Femur (tissue), 1 donor: ENCODE measurements at places on chromosomes 2 and 18.

GRCh38 chr2:148021886-148022285, 995 bp downstream of the MBD5 start:
- DNase-seq, result no peak

GRCh38 chr2:132837769-132838168, 167.8 kb upstream of the LYPD1 start:
- no peak for DNase-seq

GRCh38 chr2:203830304-203831055, 37.1 kb upstream of the CTLA4 start:
- no peak for DNase-seq

GRCh38 chr2:232586943-232587505, 36.5 kb downstream of the EIF4E2 start:
- DNase-seq, result no peak

GRCh38 chr2:153870308-153870707, 1.4 kb upstream of the GALNT13 start:
- DNase-seq, result no peak

DNA sequence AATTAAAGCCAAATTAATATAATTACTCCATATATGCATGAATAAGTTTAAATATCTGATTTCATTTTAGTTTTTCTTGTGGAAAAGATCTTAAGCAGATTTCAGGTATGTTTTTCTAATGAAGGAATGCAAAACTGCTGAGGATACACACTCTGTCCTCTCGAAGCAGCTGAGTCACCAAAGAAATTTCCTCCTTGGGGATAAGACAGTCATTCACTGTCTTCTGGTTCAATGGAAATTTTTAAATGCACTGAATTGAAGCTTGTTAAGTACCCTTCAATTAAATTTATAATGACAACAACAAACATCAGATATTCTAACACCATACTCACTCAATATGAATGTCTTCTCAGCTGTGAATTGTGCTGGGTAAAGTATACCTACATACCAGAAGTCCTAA, 101.5 kb upstream of the DNER start:
- no peak for DNase-seq

DNA sequence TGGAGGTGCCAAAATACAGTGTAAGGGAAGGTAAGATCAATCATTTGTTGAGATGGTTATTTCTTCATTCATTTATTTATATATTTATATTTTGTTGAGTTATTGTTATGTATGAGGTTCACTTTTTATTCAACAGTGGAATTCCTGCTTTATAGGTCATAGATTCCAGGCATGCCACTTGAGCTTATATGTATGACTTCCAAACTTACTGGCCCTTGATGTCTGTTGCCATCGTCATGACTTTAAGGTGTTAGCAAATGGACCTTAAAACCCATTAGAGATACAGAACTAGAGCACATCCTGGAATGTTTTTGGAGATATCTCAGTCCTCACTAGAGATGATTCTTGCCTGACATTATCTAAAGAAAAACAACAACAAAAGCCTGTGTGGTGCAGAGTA, 25.9 kb downstream of the CCDC85A start:
- no peak for DNase-seq

DNA sequence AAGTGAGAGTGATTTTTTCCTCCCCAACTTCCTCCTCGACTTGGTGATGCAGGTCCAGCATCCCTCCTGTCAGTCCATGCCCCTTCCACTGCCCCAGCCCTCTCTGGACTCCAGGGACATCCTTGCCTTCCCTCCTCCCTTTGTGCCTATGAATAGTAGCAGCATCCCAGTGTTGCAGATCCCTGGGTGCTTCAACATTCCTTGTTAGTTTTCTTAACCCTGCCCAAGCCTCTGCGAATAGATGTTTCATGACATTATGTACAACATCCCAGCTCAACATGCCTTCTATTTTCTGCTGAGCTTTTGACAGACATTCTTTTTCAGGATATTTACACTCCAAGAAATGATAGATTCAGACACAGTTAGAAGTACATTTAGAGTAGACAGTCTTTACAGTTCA, 35.3 kb upstream of the CCDC150 start:
- no peak for DNase-seq

GRCh38 chr18:67483237-67483636, 33.3 kb downstream of the DSEL start:
- DNase-seq, result peak; percentile 24

GRCh38 chr2:109182426-109182825, 53.4 kb downstream of the SH3RF3 start:
- no peak for DNase-seq

GRCh38 chr2:20189299-20189931, 35.5 kb downstream of the SDC1 start:
- DNase-seq, result no peak

GRCh38 chr2:28612131-28612812, 116.4 kb downstream of the PLB1 start:
- DNase-seq, result no peak

DNA sequence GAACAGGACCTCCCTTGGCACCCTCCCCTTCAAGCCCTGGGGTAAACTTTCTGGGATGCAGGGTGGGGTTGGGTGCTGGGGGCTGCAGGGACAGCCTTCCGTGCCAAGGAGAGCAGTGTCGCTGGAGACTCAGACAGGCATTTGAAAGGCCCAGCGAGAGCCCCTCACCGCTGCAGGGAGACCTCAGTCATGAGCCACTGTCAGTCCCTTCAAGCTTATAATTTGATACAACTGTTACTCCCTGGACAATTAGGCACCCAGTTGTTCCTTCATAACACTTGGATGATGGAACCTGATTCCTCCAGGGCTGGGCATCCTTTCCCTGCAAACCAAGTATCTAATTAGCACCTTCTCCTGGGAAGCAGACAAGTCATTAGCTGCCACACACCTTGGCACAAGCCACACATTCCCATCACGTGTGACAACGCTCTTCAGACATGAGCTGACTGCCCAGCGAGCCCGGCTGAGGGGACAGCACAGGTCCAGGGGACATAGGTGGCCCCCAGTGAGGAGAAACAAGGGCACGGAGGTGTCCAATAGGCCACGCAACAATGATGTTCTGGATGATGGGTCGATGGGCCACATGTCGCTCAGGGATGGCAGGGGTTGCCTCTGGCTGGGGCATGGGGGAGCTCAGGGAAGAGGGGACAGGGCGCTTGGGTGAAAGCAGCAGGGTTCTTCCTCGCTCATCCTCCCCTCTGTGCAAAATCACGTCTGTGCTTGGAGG, 59.6 kb downstream of the KCNF1 start:
- DNase-seq, result no peak

DNA sequence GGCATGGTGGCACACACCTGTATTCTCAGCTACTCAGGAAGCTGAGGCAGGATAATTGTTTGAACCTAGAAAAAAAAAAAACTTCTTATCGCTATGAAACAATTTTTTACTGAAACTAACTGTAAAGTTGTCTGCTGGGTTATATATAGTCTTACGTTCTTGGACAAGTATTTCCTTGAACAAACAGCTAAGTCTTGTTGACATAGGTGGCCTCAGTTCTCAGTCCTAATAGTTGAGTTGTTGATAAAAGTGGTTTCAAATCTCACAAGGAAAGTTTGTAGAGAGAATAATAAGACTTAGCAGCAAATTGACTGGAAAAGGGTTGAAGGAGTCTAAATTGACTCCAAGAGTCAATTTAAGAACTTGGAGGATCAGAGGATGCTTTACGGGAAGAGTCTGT, 166.5 kb upstream of the KCNJ3 start:
- no peak for DNase-seq

- peak; percentile 72 for DNase-seq
These were observed 2.1 kb downstream of the ARID5A start for GRCh38 chr2:96538487-96539214.

DNA sequence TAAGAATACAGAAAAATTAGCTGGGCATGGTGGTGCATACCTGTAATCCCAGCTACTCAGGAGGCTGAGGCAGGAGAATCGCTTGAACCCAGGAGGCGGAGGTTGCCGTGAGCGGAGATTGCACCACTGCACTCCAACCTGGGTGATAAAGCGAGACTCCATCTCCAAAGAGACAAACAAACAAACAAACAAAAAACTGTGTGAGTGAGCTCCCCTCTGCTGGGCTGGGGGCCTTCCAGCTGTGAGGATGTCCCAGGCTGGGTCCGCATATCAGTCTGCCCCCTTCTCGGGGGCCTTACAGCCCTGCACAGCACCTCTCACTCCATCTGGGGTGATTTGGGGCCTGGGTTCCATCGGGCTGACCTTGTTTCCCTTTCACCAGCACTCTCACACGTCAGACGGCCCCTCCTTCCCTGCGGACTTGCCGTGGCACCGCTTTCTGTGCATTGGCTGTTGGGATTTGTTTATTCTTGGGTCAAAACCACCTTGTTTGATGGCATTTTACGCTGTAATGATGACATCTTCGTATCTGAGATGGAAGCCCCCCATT, 2.8 kb upstream of the KLHL30 start:
- DNase-seq, result no peak

DNA sequence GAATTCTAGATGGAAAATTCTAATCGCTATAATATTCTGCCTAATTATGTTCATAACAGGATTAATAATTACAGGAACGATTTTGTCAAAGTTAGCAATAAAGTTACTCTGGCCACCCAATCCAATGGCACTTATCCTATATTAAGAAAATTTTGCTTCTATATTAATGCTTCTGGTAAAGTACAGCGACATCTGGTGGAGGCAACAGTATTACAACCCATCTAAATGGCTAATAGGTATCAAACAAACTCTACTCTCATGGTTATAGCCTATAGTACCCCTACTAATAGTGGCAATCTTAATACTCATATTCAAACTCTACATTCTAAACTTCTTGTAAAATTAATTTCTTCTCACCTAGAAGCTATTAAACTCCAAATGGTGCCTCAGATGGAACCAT, 1084.7 kb upstream of the LRRTM1 start:
- DNase-seq, result no peak

GRCh38 chr18:13232971-13233786, 14.6 kb downstream of the LDLRAD4 start:
- no peak for DNase-seq

- no peak for DNase-seq
These were observed 51.9 kb downstream of the ASAP2 start for GRCh38 chr2:9258501-9258900.

GRCh38 chr18:25735459-25735858, 355.0 kb downstream of the SS18 start:
- peak; percentile 29 for DNase-seq

DNA sequence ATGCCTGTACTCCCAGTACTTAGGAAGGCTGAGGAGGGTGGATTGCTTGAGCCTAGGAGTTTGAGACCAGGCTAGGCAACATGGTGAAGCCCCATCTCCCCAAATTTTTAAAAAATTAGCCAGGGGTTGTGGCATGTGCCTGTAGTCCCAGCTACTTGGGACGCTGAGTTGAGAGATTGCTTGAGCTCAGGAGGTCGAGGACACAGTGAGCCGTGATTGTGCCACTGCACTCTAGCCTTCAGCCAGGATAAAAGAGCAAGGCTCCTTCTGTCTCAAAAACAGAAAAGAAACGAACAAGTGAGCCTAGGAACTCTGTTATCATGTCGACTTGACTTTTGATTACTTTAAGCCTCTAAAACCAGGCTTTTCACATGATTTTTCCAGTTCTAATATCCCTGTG, 13.7 kb downstream of the NPC1 start:
- DNase-seq, result no peak

- no peak for DNase-seq
These were observed 39.7 kb upstream of the NABP1 start for GRCh38 chr2:191638079-191638801.

DNA sequence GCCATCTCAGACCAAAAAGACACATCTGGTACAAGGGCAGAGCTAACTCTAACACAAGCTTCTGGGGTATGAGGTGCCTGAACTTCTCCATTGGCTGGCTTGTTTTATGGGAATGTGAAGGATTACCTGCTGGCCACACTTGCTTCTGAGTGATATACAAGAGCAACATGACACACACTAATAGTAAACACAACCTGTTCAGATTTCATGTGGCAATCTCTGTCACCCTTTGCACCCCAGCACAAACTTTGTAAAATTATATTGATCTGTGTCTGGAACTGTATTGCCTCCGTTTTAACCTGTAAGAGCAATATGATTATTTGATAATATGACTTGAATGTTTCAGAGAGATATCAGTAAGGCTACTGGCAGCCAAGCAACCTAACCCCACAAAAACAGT, 276.7 kb downstream of the CCDC85A start:
- DNase-seq, result no peak

DNA sequence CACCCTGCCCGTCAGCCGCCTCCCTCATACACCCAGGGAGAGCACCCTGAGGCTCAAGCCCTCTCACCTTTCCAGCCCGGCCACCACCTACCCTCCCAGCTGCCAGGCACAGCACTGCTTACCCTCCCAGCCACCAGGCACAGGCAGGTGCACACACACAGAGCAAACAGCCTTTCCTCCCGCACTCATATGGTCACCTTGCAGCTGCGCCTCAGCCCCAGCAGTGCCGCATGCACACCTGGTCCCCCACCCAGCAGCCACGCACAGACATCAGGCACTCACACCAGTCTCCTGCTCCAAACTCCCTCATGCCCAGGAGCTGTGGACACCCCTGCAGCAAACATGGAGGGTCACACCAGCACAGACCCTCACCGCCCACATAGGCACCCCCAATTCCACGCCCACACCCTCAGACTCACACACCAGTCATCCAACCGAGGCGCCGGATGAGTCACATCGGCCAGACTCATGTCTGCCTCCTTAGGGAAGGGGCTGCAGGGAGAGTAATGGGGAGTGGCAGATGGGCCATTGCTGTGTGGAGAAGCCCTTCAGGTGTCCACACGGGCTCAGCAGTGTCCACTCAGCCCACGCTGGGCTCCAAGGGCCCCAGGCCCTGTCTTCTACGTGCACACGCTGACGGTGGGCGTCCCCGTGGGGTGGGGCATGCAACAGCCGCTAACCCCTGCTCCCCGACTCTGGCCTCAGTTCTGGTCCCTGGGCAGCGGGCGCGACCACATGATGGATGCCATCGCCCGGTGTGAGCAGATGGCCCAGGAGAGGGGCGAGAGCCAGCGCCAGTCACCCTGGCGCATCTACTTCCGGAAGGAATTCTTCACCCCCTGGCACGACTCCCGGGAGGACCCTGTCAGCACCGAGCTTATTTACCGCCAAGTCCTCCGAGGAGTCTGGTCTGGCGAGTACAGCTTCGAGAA, 22.3 kb upstream of the GPR17 start:
- DNase-seq, result peak; percentile 15

- peak; percentile 49 for DNase-seq
These were observed 37.8 kb downstream of the HS6ST1 start for GRCh38 chr2:128280901-128281321.
